ENCODE measurements at places on chromosomes 6 and 20. TPM values are rescaled to one million over a fixed set of nuclear protein-coding genes. Genes with fewer than 3 reads are reported as not detected.

Gene KHDRBS2
- total RNA-seq = not detected

Gene TFAP2A
- 112 TPM for total RNA-seq

Gene NRSN1
- total RNA-seq = not detected

Gene F13A1
- not detected for total RNA-seq
